ENCODE measurements at places on chromosomes 1 and 21.
A peak's percentile ranks its signal among the peaks of the same experiment; 100 is the strongest.

DNA sequence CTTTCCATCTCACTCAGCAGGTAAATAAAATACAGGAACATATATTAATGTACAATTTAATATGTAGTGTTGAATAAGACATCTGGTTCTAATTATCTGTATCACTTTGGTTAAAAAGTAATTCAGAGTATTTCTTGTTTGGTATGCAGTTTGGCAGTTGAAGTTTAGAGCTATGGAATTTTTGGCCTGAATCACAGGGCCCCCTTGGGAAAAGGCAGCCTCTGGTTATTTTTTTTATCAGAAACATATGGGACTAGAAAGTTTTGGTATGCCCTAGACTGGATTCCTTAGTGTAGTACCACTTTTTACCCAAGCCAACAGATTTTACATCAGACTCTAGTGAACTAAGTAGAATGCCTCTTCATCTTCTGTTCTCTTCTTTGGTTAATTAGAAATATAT lies 26.4 kb downstream of the CNST start:
- peak; percentile 99 for DNase-seq

DNA sequence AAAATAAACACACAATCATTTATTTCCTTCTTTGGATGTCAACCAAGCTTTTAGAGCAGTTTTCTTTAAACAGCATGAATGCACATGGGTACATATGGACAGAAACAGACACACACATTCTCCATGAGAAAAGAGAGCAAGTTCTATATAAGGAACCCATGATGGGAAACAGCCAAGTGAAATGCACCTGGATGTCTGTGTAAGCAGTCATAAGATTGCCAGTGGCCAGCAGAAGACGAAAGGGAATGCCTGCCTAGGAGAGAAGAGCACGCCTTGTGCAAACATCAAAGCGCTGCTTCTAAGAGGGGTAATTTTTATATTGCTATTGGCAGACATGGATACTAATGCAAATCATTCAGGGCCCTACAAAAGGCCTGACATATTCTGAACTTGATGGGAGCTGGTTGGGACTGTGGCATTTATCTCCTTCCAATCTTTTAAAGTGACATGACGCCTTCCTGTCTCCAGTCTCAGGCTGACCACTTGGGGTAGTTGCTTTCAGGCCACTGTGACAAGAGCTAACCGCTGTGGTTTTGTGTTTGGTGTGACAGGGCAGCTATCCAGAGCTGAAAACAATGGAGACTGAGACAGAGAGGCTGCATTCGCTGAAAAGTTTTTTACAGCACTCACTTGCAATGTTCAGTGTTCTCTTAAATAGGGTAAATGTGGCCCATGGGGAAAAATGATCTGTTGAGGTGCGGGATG lies 75.0 kb upstream of the DPT start:
- DNase-seq: no peak

- DNase-seq: no peak
These were observed 172.8 kb upstream of the SAMSN1 start for GRCh38 chr21:14718951-14719350.

GRCh38 chr1:93631626-93632365 lies 49.8 kb downstream of the BCAR3 start:
- DNase-seq: no peak

DNA sequence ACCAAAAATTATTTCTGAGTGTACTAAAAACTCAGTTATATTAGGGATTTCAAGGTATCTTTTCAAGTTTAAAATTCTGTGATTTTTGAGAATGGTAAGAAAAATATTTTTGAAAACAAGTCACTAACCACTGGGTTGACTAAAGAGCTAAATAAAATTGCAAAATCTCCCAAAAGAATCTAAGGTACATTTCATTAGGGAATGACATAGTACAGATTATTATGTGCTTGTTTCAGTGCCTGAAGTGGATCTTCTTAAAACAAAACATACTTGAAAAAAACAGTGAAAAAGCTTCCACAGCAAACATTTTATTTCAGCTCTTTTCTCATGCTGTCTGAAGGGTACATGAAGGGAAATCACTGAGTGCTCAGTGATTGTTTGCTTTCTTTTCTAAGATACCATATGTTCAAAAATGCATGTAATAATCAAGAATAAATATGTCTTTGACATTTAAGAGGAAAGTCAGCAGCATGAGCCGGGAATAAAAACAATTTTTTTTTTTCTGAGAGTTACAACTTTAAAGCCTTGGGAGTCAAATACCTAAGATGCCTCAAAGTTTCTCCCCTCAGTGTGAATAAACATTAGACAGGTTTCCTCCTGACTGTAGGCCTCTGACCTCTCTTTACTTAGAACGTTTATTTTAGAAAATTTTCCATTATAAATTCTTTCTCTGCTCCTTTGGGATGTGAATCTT lies 200.7 kb downstream of the KCNT2 start:
- DNase-seq: peak; percentile 47

- DNase-seq: peak; percentile 66
These were observed 151.7 kb downstream of the ZC3H11B start for GRCh38 chr1:219460896-219461815.

GRCh38 chr1:30089024-30089430 lies 634.4 kb downstream of the MATN1 start:
- DNase-seq: peak; percentile 16

DNA sequence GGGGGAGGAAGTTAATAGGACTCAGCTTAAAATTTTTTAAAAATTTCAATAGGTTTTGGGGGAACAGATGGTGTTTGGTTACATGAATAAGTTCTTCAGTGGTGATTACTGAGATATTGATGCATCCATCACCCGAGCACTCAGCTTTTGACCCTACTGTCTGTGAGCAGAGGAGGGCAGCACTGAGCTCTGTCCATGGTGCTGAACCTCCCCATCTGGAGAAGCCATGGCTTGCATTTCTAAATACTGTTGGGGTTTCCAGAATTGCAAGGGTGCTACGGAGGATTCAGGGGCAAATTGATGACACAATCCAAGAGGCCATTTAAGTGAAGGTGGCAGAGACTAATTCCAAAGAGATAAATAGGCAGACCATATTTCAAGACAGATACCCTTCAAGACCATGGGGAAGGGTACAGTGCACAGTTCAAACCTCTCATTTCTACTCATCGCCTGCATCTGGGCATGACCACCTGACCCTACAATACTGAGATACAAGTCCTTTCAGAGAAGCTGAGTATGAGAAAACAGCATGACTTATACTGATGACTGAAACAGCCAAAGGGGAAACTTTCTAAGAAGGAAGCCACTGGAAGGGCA lies 17.2 kb downstream of the SYT2 start:
- DNase-seq: peak; percentile 65

DNA sequence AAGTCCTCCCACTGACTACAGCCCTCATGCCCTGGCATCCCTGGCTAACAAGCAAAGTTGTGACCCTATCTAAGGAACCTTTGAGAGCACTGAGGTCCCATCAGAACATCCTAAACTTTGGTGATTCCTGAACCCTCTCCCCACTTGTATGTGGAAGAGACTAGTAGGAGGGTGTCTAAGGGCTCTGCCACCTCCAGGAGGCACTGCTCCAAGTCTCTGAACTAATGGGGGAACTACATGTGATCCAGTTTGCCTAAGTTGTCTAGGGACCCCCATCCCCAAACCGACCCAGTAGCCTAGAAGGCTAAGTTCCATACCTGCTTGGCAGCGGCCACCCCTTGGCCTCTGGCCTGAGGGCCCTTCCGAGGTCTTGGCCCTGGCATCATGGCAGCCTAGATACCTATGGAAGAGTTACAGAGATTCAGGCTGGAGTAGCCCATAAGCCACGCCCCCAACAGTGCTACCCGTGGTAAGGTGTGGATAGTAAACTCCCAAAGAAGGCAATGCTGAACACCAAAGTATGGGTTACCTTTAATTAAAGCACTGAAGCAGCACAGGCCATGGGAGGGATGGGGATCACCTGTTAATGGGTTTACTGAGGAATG lies 1.7 kb downstream of the CC2D1B start:
- no peak for DNase-seq
